ENCODE measurements at places on chromosomes 1 and 21.
A peak's percentile ranks its signal among the peaks of the same experiment; 100 is the strongest.

- no peak for DNase-seq
- no peak overlapping the region for H3K27ac ChIP-seq
- no peaks in the 10 kb centered on the region for H3K27me3 ChIP-seq
- H3K4me3 ChIP-seq = no peak overlapping the region
- peaks cover 16% of the 10 kb centered on the region for H3K36me3 ChIP-seq
Observed at GRCh38 chr1:45863218-45863617, 59.8 kb downstream of the MAST2 start.

DNA sequence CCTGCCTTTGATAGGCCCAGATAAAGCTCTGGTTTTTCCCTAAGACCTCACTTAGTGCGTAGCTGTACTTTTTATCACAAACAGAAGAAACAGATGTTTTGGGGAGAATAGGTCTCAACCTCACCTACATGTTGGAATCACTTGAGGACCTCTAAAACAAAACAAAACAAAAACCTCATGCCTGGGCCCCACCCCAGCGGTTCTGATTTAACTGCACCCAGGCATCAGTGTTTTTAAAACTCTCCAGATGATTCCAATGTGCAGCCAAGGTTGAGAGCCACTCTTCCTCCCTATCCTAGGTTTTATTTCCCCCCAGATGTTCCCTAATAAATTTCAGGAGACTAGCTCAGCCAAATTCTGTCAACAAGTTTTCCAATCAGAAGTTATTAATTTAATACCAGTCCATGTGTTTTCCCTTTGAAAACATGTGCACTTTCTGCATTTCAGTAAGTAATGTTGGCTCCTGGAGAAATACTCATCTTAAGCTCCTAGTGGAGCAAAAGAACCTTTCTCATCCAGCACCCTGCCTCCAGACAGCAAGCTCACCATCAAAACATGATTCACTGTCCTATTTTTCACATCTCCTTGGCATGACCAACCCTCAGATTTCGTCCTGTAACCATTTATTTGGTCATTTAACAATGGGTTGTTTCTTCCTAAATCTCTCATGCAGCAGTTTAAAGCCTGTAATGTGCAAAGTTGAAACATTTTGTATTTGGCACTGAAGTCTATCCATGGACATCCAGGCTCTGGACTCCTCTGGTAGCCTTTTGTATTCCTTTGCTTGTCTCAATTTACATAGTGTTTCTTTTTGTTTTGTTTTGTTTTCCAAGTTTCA, 27.5 kb downstream of the LRRC8C start:
- H3K27me3 ChIP-seq = peaks cover 4% of the 10 kb centered on the region
- H3K27ac ChIP-seq = no peak overlapping the region
- no peak for DNase-seq
- H3K4me3 ChIP-seq = no peak overlapping the region
- H3K4me1 ChIP-seq = no peaks in the 10 kb centered on the region
- H3K36me3 ChIP-seq = peaks cover 11% of the 10 kb centered on the region

GRCh38 chr1:113917400-113918082, 11.6 kb upstream of the HIPK1 start:
- DNase-seq = no peak
- H3K36me3 ChIP-seq = no peaks in the 10 kb centered on the region
- H3K4me1 ChIP-seq = no peaks in the 10 kb centered on the region
- H3K4me3 ChIP-seq = no peak overlapping the region

GRCh38 chr1:213683529-213683928, 304.2 kb upstream of the PROX1 start:
- no peak overlapping the region for H3K27ac ChIP-seq
- H3K4me3 ChIP-seq = no peak overlapping the region
- H3K27me3 ChIP-seq = peaks cover 15% of the 10 kb centered on the region
- DNase-seq = no peak

DNA sequence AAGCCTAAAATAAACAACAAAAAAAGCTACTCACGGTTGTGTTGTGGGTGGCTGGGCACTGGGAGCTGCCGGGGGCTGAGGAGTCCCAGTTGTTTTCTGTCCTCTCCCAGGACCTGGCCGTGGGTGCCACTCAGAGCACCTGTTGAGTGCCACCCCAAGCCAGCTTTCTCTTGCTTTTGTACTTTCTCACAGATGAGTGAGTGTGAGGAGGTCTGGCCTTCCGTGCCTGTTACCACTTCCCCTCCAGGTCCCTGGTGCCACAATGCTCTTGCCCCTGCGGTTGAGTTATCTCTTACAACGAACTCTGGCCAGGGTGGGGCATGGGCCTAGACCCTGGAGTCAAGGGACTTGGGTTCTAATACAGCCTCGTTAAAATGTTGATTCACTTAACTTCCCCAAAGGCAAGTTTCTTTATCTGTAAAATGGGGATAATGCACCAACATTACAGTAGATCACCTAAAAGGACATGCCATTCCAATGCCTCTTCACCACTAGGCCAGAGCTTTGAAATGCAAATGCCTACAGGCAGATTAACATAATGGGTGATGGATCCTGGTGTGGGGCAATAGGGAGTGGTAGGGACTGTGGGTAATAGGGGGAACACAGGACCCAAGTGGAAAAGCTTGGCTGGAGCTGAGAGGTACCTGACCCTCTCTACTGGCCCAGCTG, at the start of gene CNR2:
TSS of gene CNR2 (minus strand) at position 151 of the 669 bp plus-strand sequence. CDS start 37,745 bp downstream, outside the sequence.
- no peak for DNase-seq
- H3K27ac ChIP-seq = no peak within 1 kb of the TSS
- peaks cover 49% of the 10 kb centered on the region for H3K4me1 ChIP-seq
- no peaks in the 10 kb centered on the region for H3K36me3 ChIP-seq
- peaks cover 11% of the 10 kb centered on the region for H3K27me3 ChIP-seq

GRCh38 chr1:172638249-172638648, 20.7 kb upstream of the FASLG start:
- DNase-seq = no peak
- H3K27ac ChIP-seq = no peak overlapping the region
- H3K27me3 ChIP-seq = peaks cover 3% of the 10 kb centered on the region
- no peaks in the 10 kb centered on the region for H3K36me3 ChIP-seq
- H3K4me3 ChIP-seq = no peak overlapping the region

- DNase-seq = no peak
- H3K4me1 ChIP-seq = peaks cover 18% of the 10 kb centered on the region
- H3K27me3 ChIP-seq = no peaks in the 10 kb centered on the region
- H3K36me3 ChIP-seq = peaks cover 17% of the 10 kb centered on the region
- H3K27ac ChIP-seq = peak overlapping the region; percentile 4
- H3K4me3 ChIP-seq = no peak overlapping the region
Observed at GRCh38 chr1:111628153-111628552, 8.6 kb downstream of the RAP1A start.

Data from nephron progenitor cell (in vitro differentiated cells).